Tibial nerve (tissue), 4 donors: ENCODE measurements at places on chromosomes 4 and X. TPM values are rescaled to one million over a fixed set of nuclear protein-coding genes. Genes with fewer than 3 reads are reported as not detected.

Gene MAP3K15
- total RNA-seq = not detected

Gene ADH6
- not detected for total RNA-seq

DNA sequence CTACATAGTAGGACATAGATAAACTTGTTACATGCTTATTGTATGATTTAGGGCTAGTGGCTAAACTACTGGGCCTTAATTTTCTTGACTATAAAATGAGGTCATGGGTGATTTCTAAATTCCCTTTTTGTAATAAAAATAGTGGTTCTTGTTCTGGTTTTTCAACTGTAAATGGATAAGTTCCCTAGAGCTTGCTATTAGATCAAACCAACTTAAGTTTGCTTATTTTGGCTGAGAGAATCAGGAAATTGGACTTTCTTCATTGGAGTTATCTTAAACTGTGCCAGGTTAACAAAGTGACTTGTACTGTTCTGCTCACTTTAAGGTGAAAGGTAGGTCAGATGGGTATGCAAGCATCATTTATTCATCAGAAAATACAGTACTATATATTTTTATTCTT lies 78.3 kb downstream of the PDLIM5 start:
- DNase-seq = no peak

Gene PABPC4L
- total RNA-seq = 1.2 TPM

Gene MAGEA9B
- total RNA-seq = not detected

- DNase-seq = no peak
Measured at GRCh38 chr4:15469402-15470127, at the start of gene CC2D2A. Gene CC2D2A, plus strand, starts transcription at chr4:15469882. Its CDS starts 6,051 bp downstream, at chr4:15475933.

DNA sequence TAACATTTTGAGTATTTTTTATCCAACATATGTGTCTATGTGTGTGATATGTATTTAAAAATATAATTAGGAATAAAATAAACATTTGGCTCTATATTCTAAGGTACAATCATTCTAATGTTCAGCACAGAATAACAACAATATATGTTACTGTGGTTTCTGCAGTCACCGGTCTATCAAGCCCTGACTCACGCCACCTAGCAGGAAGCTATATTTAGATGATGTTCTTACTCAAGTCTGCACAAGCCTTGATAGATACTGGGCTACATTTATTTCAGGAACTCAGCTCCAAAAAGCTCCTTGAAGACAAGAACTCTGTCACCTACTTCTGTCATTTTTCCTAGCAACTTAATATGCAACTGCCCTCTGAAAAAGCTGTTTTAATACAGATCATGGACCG lies 152.0 kb upstream of the FTHL17 start:
- no peak for DNase-seq

DNA sequence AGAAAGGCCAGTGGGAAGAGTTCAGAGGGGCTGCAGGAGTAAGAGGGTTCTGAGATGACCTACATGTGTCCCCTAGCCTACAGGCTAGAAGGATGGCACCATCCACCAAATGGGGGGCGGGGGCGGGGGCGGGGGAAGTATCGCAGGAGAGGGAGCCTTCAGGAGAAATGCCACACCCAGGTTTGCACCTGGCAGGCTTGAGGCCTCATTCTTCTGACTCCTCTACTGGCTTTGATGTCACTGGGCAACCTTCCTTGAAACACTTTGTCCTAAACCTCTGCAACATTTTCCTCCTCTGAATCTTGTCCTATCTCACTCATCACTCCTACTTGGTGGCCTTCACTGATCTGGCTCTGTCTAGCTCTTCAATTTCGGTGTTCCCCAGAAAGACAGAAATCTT lies 24.0 kb downstream of the CD99L2 start:
- no peak for DNase-seq

Gene SPIN2A
- total RNA-seq = 1.7 TPM

DNA sequence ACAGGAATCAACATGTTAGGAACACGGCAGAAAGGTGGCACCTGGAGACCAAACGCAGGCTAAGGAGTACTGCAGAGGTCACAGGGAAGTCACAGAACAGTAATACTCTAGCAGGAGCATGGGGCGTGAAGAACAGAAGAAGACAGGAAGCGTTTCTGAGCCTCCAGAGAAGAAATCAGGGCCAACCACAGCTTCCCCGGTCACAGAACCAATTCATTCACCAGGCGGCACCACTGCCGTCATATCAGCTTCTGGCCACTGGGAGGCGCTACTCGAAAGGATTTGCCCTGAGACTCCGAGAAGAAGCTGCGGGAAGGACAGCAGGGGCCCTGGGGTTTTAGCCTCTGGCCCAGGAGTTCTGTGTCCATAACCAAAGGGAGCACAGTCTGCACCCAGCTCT lies 78.0 kb upstream of the DRD5 start:
- DNase-seq = peak; percentile 52

DNA sequence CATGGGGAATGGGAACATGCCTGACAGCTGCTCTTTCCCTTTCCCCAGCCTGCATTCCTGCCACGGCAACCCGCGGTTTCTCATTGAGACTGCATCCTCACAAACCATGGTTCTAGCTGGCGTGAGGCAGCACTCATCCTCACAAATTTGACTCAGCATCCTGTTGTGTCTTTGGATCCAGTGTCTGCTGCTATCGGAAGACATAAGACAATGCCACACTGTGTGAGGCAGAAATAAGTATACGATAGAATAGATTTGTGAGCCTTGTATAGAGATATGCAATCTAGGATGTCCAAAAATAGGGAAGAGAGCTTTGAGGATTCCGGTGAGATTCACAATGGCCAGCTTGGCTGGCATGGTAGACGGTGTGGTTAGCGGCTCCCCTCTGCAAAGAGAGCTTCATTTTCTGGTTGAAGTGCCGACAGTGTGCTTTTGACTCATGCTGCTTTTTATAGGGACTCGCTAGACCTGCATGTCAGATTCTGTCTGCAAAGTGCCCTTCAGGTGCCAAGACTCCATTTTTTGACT lies 161.3 kb upstream of the PSAPL1 start:
- no peak for DNase-seq

- DNase-seq = no peak
Measured at GRCh38 chr4:146550161-146550560, 28.4 kb upstream of the SLC10A7 start.

DNA sequence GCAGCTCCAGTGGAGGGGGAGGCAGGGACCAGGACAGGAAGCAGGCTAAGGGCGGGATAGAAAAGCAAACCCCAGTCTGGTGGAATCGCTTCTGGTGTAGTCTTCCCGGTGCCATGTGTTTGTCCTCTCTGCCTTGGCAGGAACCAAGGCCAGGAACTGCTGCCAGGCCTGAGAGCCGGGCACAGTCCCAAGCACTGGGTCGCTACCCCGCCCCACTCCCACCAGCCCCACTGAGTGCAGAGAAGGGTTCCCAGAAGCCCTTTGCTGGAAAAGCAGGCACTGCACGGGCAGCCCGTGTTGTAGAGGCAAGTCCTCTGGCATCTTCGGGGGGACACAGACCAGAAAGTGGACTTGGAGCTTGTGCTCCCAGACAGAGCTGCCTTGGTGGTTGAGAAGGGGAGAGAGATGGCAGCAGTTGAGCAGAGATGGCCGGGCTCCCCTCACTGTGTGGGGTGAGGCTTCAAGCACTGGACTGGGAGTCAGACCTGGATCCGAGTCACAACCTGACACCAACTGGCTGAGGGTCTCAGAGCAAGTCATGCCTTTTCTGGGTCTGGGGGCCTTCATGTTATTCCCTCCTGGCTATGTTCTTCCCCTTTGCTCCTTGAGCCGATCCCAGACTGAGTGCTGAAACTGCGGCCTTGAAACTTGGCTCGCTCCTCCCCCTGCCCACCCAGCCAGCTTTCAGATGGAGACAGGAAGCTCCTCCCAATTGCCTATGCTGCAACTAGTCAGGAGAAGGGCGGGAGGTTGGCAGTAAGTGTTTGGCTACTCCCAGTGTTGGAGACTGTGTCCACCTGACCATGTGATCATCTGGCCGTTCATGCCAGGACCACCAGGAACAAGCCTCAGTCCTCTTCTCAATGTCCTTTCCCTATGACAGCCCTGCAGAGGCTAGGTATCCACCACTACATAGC lies 59.7 kb upstream of the MTM1 start:
- peak; percentile 25 for DNase-seq

Gene GIMD1
- not detected for total RNA-seq

Gene SYNPO2
- total RNA-seq = 177 TPM

GRCh38 chrX:68953331-68953730 lies 124.5 kb downstream of the EFNB1 start:
- DNase-seq = no peak

Gene CPLX1
- 2.4 TPM for total RNA-seq

Gene UCP1
- total RNA-seq = not detected

GRCh38 chr4:141810038-141810711 lies 173.8 kb downstream of the IL15 start:
- DNase-seq = no peak

GRCh38 chrX:19991350-19991718 lies 473 bp upstream of the BCLAF3 start:
- DNase-seq = no peak

Gene DMP1
- not detected for total RNA-seq

Gene ZRSR2
- 10.2 TPM for total RNA-seq

DNA sequence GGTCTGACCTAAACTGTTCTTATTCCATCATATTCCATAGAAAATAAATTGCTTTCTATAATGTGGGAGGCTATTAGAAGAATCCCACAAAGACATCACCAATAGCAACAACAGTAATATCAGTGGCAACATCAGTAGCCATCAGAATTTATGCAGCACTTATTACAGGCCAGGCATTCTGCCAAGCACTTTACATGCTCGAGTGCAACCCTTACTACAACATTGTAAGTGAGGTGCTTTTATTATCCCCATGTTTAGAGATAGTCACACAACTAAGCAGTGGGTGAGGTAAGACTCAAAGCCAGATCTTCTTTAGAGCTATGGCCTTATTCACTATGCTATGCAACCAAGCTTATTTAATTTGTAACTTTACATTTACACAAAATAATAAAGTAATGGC lies 317.1 kb upstream of the BMP3 start:
- no peak for DNase-seq

DNA sequence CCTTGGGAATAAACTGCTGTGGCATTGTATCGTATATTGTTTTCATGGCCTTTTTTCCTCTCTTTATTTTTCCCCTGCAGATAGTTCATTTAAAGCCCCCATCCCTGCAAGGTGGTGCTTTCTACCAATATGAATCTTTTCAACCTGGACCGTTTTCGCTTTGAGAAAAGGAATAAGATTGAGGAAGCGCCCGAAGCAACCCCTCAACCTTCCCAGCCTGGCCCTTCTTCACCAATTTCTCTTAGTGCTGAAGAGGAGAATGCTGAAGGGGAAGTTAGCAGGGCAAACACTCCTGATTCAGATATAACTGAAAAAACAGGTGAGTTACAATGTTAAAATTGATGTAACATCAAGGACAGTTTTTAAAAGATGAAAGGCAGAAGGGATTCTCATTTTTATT lies 601 bp downstream of the SMARCAD1 start:
- DNase-seq = no peak

DNA sequence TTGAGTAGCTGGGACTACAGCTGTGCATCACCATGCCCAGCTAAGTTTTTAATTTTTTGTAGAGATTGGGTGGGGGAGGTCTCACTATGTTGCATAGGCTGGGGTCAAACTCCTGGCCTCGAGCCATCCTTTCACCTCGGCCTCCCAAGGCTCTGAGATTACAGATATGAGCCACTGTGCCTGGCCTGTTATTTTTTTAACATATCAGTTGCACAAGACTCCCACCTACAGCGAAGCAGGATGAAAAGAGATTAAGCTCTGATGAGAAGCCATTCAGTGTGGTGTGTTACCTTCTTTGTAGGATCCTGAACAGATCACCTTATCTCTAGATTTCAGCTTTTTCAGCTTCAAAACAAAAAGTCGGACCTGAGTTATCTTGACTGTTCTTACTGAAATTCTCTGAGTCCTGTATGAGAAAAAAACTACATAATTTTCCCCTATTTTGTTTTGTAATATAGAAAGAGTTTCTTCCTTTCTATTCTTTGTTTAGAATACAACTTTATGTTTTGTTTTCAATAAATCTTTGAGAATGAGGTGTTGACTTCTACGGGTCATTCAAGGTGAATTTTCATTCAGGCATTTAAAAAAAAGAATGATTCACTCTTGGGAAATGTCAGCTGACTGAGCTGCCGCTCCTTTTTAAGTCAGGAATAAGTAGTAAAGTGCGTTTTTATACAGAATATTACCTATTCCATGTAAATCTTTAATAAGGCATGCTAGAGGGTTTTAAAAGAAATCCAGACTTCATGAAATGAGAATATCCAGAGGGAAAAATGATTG lies 134.6 kb downstream of the ARSF start:
- DNase-seq = no peak

DNA sequence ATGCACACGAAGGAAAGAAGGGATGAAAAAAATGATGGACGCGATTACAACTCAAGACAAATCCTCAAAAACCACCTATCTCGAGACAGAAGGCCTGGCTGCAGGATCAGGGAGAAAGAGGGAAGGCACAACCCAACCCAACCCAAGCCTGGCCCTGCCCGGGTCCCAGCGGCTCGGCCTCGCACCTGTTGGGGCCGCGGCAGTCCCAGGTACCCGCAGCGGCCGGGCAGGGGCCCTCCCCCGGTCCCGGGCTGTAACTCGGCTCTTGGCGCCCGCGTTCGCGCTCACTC lies 464 bp downstream of the RASGEF1B start:
- no peak for DNase-seq

DNA sequence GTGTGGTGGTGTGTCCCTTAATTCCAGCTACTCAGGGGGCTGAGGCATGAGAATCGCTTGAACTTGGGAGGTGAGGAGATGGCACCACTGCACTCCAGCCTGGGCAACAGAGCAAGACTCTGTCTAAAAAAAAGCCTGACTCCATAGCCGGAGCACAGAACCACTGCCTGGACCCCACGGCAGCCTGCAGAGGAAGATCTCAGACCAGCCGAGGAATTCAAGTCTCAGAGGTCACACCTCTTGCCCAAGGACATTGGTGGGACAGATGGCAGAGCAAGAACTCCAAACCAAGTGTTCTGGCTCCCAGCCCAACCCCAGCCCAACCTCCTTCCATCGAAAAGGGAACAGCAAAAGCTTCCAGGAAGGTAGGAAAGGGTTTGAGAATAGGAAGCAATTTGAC lies 70.8 kb downstream of the SMIM20 start:
- no peak for DNase-seq

- no peak for DNase-seq
Measured at GRCh38 chr4:110216129-110216528, 17.7 kb upstream of the ELOVL6 start.
